SJSA1 (cell line): ENCODE measurements at places on chromosomes 5 and 9. TPM values are rescaled to one million over a fixed set of nuclear protein-coding genes. Genes with fewer than 3 reads are reported as not detected.

The FBP2 gene
- not detected in 2 replicates for total RNA-seq

The HCN1 gene
- not detected in 2 replicates for total RNA-seq

The ARSI gene
- total RNA-seq, result 0.21 TPM in 1 of 2 replicates, not detected in the other

The RANBP3L gene
- total RNA-seq, result not detected in 2 replicates

The VLDLR gene
- 1.1 and 3.9 TPM in 2 replicates for total RNA-seq

The ADAM19 gene
- 30.0 and 48.7 TPM in 2 replicates for total RNA-seq

The STXBP1 gene
- total RNA-seq, result 18.4 and 72.6 TPM in 2 replicates

DNA sequence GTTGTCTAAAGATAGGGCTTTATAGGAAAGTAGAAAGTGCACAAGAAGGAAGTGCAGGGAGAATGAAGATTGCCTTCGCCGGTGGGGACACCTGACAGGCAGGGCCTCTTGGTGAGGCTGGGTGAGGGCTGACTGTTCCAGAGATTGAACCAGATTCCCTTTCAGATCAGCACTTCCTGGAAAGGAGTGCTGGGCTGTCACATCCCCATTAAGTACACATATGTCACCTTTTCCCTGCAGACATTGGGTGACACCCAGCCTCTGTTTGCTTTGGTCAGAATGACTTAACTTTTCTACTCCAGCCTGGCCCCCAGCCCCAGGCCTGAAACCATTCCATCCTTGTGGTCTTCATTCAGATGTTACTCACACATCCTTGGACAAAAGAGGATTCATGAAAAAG, 7.4 kb upstream of the SHROOM1 start:
- no peak for DNase-seq

GRCh38 chr5:51395666-51396356, 12.6 kb downstream of the ISL1 start:
- no peak for DNase-seq

DNA sequence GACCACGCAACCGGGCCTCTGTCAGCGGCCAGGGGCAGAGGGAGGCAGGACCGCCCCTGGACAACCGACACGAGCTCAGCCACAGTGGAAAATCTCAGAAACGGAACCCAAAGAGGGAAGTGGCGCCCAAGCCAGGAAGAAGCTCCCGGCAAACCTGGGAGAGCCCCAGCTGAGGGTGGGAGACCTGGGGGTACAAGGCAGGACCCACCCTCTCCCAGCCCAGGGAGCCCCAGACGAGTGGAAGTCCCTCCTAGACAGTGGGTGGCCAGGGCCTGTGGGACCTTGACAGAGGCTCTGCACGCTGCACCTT, 3.0 kb downstream of the SLC12A7 start:
- no peak for DNase-seq

- no peak for DNase-seq
Observed at GRCh38 chr5:143350341-143350740, 53.1 kb downstream of the NR3C1 start.

GRCh38 chr9:6040077-6040476, 24.7 kb upstream of the RANBP6 start:
- no peak for DNase-seq

- no peak for DNase-seq
Observed at GRCh38 chr5:148924817-148925216, 98.4 kb downstream of the ADRB2 start.

DNA sequence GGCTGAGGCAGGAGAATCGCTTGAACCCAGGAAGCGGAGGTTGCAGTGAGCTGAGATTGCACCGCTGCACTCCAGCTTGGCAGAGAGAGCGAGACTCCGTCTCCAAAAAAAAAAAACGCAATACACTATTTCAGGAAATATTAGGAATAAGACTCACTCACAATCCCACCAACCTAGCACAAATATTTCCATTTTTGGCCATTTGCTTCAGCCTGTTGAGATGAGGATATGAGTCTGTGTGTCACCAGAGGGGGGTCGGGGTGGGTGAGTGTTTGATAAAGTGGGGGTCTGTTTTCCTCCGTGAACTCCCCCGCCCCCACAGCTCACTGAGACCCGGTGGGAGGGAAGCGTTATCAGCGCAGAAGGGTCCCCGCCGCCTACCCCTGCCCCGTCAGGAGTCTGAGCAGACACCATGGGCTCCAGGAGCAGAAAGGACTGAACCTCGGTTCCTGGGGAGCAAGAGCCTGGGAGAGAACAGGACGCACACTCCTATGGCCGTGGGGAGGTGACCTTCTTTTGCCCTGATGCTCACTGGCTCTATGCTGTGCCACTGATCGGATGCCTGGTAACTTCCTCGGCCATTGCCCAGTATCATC, 153.8 kb upstream of the PHYKPL start:
- DNase-seq, result no peak

DNA sequence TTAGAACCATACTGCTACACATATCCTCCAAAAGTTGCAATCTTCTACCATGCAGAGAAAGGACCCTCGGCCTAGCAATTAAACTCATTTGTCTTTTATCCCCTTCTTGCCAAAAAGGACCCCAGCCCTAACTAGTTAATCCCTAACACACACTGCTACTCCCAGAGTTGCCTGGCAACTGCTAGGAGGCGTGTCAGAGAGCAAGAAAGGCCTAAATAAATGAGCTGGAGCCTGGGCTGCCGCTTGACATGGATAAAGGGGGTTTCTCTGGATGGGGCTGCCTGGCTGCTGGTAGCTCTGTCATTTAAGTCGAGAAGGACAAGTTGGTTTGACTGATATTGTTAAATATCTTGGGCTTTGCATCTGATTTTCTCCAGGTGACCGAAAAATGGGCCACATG, 194.8 kb downstream of the CRB2 start:
- no peak for DNase-seq

GRCh38 chr5:7884491-7885267, 15.7 kb downstream of the MTRR start:
- no peak for DNase-seq

DNA sequence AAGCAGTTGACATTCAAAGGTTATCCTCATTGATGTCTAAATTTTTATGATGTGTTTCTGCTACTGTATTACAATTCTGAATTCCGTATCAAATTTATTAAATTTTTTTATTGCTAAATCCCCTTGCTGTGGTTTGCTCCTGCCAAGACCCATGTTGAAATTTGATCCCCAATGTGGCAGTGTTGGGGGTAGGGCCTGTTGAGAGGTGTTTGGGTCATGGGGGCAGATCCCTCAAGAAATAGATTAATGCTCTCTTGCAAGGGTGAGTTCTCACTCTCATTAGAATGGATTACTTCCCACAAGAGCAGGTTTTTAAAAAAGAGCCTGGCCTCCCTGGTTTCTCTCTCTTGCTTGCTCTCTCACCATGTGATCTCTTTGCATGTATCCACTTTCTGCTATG, 434.5 kb upstream of the POU5F2 start:
- no peak for DNase-seq

DNA sequence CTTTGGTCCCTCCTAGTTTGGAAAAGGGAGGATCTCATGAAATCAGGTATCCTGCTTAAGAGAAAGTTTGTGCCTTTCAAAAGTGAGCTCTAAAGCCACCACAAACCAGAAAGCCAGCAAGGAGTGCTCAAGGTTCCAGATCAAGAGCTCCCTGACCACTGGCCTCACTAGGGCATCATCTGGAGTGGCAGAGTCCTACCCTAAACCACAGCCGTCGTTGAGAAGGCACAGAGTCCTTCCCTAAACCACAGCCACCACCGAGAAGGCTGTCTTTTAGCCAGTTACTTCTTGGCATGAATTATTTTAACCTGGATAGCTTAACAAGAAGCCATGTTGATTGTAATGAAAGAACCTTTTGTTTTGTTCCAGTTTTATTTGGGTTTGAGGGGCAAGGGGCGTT, 102.9 kb downstream of the FRMD3 start:
- no peak for DNase-seq

DNA sequence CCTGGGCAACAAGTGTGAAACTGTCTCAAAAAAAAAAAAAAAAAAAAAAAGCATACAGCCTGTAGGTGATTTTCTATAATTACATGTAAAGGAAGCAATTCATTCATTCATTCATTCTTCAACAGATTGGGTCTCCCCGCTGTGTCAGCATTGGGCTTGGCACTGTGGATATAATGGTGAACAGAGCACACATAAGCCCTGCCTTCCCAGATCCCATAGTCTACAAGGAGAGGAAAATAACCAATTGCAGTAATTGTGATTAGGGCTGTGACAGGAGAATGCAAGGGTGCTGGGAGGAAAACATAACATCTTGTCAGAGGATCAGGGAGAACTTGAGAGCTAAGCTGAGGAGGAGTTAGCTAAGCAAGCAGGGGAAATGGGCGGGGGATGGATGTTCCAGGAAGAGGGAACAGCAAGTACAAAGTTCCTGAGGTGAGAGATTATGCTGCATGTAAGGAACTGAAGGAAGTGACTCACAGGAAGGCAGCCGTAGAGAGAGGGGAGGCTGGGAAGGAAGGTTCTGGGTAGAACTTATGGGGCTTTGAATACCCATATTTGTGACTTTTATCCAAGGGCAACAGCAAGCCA, 24.0 kb upstream of the KLF9 start:
- DNase-seq, result peak; percentile 40

DNA sequence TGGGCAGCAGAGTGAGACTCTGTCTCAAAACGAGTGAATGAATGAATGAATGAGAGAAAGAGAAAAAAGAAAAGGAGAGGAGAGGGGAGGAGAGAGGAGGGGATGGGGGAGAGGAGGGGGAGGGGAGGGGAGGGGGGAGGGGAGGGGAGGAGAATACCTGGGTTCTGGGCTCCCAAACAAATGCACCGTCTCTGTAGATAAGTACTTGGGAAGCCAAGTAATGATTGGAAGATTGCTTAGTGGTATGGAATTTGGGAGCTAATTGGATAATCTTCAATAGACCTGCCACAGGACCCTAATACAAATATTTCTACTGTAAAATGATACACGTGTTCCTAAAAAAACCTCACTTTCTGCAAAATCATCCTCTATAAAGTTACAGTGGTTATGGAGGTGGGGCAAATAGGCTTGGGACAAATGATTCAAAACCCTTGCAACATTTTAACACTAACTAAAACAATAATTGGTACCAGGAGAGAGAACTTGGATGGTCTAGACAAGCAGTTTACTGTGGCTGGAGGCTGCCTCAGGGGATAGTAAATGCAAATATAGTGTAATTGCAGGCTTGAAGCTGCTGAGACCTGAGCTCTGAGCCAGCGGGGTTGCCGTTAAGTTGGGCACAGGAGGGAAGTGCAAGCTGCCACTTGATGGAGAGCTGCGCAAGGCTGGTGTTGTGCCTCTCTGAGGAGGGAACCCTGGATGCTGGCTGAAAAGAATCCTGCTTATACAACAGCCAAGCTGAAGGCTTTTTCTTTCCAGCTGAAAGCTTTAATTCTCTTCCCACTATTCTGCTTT, 3.5 kb downstream of the HEMGN start:
- DNase-seq, result no peak
